ENCODE measurements at places on chromosomes 13 and 19.

GRCh38 chr19:5447700-5448311 lies 7.4 kb upstream of the ZNRF4 start:
- DNase-seq: no peak

GRCh38 chr19:54164369-54165068 lies 5.0 kb upstream of the LENG1 start:
- DNase-seq: no peak

DNA sequence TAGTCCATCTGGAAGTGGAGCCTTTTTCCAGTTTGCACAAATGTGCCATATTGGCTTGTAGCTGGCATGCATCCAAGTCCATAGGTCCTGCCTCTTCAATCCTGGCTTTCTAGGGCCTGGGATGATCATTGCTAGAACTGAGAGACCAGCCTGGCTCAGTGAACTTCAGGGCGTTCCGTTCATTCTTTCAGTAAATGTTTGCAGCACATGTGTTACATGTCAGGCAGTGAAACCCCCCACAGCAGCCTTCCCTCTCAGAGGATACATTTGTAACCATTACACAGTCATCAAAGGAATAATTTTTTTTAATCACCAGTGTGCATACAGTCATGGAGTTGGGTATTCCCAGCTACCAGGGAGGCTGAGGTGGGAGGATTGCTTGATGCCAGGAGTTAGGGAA lies 9.7 kb downstream of the FUT2 start:
- DNase-seq: no peak

- DNase-seq: peak; percentile 95
These were observed 1.3 kb upstream of the TSC22D1 start for GRCh38 chr13:44577236-44578066.

GRCh38 chr13:20525601-20526544 lies at the start of gene CRYL1:
Gene CRYL1 (minus strand): TSS chr13:20525857. CDS start chr13:20525794, 63 bp downstream.
- DNase-seq: peak; percentile 67

DNA sequence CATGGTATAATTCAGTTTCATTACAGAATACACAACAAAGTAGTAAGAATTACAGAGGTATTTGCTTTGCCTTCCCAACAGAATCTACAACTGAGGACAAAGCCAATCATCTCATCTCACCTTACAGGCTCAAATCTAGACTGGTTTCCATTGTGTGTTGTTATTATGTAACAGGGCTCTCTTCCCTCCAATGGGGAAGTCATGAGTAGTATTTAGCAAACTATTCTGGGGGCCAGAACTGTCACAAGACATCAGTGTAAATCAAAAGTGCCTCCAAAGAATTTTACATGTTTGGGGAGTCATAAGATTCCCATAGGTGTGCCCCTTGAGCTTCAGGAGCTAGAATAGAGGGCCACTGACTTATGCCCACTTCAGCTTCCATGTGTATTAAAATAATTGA lies 187.0 kb upstream of the EDNRB start:
- no peak for DNase-seq

Data from T-cell (primary cell).